ENCODE measurements at places on chromosomes 16 and 17.

DNA sequence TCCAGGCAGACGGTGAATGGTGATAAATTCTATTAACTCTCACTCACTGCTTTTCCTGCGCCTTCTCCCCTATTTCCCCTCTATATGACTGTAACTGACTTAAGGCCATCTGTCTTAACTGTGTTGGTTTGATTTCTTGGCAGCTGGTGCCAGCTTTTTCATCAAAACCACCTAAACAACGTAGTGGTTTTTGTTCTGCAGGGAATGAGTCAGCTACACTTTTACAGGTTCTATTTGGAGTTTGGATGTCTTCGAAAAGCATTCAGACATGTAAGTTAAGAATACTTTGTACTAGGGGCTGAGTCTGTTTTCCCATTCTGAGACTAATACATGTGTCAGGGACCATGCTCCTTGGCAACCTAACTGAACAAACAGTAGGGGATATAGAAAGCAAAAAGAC, 8.5 kb downstream of the REXO5 start:
- DNase-seq: no peak

GRCh38 chr16:47627085-47627639, 166.0 kb downstream of the PHKB start:
- no peak for DNase-seq

DNA sequence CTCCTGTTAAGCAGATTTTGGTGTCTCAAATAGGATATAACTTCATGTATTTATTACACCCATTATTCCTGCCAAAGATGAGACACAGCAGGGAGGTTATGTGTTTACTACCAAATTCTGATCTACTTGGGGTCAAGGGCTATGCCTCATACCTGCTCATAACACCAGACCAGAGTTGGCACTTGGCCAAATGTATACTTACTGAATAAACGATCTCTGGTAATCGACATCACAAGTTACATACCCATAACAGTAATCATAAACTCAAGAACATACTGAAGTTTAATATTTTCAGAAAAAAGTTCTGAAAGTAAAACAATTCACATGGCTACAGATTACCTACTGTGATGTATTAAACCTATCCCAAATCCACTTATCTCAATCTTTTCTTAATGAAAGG, 2.9 kb downstream of the TMEM170A start:
- no peak for DNase-seq

- DNase-seq: no peak
Measured at GRCh38 chr16:59405802-59406201, 671.7 kb upstream of the GOT2 start.

GRCh38 chr17:65294181-65294719, 157.1 kb downstream of the RGS9 start:
- DNase-seq: peak; percentile 12

GRCh38 chr16:72324578-72324977, 152.6 kb upstream of the PMFBP1 start:
- DNase-seq: no peak

- DNase-seq: no peak
Measured at GRCh38 chr17:43601280-43602039, 55.3 kb upstream of the ETV4 start.

DNA sequence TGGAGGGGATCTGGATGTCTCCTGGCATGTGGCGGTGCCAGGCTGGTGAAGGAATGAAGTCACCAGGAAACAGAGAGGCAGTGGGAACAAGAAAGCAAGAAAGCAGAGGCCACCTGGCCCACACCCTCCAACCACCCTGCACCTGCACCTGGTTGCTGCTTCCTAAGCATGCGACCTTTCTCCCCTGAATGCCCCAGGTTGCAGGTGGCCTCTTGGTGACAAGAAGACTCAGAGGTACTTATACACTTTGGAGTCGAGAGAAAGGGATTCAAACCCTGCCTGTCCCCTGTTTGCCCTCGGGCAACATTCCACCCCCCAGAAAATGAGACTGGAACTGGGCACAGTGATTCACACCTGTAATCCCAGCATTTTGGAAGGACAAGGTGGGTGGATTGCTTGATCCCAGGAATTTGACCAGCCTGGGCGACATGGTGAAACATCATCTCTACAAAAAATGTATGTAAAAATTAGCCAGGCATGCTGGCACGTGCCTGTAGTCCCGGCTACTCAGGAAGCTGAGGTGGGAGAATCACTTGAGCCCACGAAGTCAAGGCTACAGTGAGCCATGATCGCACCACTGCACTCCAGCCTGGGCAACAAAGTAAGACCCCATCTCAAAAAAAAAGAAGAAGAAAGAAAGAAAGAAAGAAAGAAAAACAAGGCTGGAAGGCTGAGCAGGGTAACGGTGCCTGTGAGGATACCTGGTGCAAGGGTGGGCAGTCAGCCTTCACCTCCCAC, 34.6 kb upstream of the TNRC6C start:
- DNase-seq: no peak

DNA sequence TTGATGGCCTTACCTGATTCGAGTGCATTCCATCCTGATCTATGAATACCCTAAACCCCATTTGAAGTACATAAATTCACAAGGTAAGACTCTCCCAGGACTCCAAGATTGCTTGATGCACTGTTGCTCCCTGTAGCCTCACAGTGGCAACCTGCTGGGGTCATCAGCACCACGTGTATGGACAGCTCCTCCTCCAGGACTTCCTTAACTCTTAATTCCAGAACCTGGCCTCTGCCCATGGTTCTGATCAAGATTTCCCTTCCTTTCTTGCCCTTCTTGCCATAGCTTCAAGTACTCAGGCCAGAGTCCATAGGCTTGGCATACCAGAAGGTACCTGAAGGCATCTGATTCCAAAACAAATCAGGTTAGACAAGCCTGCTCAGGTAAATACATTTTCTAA, 34.0 kb upstream of the NLK start:
- no peak for DNase-seq

DNA sequence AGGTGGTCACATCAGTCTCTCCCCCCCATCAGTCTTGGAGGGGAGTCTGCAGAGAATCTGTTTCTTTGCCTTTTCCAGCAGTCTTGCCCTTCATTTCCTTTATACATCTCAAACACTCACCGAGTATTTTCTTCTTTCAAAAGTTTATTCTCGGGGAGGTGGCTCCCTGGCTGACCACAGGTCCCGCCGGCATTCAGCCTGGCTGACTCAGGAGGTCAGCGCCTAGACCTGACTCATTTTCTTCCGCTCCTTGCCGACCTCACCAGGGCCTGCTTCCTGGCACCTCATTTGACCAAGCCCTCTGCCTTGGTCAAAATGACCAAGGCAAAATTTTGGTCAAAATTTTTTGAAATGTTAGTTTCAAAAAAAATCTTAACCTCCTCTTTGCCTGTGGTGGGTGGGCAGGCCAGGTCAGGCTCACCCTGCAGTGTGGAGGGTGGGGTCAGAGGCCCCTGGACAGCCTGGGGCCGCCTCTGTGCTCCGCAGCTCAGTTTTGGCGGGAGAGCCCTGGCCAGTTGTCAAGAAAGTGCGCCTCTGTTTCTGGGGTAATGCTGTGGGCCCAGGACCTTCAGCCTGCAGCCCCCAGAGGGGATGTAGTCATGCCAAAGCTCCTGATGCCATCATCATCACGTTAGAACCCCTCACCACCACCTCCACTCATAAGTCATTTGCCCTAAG, 165.6 kb downstream of the SPECC1 start:
- no peak for DNase-seq

GRCh38 chr16:86618431-86619238, 40.3 kb downstream of the FOXL1 start:
- DNase-seq: no peak

GRCh38 chr16:89224665-89225064, 7.2 kb downstream of the ZNF778 start:
- no peak for DNase-seq

- DNase-seq: no peak
Measured at GRCh38 chr16:48247311-48247710, at the start of gene ABCC11. Gene ABCC11 (minus strand): TSS chr16:48247539. CDS start chr16:48231921, 15,618 bp downstream.

GRCh38 chr16:5865236-5865635, 767.6 kb upstream of the EEF2KMT start:
- no peak for DNase-seq

DNA sequence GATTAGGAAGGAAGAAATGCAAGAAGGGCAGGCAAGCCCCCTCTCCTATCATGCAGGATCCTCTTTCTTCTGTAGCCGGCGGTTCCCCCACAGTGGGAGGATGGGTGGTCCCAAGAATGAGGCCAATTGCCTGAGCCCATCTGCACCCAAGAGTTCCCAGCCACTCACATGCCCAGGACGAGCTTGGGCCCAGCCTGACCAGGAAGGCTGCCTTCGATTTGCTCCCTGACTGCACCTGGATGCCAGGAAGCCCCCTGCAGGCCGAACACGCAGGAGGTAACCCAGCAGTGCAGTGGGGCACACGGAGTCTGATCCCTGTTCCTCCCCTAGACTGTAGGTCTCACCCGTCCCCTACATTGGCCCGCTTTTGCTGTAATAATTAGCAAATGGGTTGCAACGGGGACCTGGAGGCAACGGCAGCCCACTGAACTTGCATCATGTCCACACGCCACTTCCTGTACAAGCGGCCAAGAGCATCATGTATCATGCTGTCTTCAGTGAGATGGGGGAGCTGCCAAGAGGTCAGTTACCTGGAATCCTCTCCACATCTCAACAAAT, 67.5 kb downstream of the AMFR start:
- no peak for DNase-seq

DNA sequence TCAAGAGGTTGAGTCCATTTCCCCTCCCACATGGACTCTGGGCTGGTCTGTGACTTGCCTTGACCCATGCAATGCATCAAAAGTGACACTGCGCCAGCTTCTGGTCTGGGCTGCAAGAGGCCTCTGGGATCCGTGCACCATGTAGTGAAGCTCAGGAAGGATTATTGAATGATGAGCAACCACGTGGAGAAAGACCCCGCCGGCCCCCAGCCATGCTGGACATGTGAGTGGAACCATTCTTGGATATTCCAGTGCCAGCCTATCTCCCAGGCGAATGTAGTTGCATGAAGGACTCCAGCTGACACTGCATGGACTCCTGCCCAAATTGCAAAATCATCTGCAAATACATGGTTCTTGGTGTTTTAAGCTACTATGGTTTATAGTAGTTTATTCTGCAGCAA, 7.6 kb upstream of the ALOX15B start:
- no peak for DNase-seq

DNA sequence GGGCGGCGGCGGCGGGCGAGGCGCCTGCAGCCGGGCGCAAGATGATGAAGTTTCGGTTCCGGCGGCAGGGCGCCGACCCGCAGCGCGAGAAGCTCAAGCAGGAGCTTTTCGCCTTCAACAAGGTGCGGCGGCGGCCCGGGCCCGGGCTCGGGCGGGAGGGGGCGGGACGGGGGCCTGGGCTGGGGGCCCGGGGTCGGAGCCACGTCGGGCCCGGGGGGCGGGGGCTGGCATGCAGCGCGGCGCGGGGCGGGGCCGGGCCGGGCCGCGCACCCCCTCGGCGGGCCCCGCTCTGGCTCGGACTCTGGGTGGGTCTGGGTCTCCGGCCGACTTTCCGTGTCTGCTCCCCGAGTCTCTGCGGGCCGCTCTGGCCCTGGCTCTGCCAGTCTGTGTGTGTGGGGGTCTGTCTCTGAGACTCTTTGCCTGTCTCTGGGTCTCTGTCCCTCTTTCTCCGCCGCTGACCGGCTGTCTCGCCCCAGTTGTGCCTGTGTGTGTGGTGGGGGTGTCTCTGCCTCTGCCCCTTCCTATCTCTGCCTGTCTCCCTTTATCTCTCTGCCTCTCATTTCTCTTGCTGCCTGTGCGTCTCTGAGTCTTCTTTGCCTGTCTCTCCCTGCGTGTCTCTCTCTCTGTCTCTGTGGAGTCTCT, 328 bp downstream of the LLGL1 start:
- DNase-seq: no peak

DNA sequence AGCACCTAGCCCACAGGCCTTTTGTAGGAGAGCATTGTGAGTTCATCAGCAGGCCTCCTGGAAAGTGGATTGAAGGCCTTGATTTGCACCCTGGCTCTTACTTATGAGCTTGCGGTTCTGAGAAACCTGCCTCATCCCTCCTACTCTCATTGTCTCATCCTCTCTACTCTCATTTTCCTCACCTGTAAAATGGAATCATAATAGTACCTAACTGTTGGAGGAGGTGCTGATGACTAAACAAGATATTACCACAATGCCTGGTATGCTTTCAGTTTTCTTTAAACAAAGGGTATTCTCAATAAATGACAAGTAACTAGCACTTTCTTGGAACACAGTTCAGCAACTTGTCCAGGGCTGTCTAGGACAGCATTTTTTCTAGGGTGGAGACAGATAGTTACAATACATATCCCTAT, 243.1 kb upstream of the MAF start:
- no peak for DNase-seq

DNA sequence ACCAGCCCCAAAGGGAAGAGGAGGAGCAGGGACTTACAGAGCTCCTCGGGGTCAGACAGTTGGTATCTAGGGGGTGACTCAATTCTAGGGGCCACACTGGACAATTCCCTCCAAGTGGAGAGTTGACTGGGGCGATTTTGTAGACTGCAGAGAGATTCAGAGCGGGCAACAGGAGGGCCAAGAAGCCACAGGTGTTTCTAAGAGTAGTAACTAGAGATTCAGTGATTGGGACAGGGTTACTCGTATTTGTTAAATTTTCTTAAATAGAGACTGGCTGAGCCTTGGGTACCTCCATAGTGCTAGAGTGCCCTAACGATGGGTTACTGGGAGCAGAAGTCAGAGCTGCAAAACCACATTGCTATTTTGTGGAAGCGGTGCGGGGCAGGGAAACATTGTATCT, 3.3 kb upstream of the INPP5K start:
- no peak for DNase-seq

DNA sequence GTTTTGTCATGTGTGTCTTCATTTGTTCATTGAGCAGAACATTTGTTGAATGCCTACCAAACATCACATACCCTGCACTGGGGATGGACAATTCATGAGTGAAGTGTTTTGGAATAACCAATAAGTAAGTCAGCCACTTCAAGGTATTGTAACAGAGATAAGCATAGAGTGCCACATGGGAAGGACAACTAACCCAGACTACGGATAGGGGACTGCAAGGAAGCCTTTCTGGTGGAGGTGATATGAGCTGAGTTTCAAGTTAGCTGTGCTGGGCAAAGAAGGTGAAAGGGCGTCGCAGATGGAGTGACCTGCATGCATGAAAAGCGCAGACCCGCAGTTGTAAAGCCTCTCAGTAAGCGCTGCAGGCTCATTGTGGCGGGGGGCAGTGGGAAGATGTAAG, 78.8 kb downstream of the TNRC6C start:
- DNase-seq: no peak

- peak; percentile 52 for DNase-seq
Measured at GRCh38 chr17:78986649-78987328, 7.1 kb upstream of the LGALS3BP start.

DNA sequence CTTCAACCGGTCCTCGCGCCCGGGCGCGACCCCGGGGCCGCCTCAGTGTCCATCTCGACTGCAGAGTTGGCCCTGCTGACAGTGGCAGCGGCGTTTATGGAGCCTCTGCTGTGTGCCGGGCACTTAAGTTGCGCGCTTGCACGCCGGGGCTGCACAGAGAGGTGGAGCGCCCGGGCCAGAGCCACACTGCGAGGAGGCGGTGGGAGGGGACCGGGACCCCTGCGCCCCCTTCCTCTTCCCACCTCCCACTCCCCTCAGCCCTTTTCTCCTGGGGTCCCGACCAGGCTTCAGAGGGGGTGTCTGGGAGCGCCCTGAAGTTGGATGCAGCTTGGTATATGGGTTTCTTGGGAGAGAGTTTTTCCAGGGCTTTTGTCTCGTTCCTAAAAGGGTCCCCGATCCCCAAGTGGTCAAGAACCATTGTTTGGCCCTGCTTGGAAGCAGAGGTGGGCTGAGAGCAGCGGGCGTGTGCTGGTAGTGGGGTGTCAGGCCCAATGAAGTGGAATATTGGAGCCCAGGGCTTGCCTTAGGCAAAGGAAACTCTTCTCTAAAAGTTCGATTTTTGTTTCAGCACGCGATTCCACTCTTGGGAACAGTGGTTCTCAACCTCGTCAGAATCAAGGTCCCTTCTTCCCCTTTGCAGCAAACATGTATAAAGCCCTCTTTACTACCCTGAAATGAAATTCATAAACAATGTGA, 605 bp downstream of the MRTFB start:
- DNase-seq: no peak

- DNase-seq: no peak
Measured at GRCh38 chr16:59881376-59881775, 1147.3 kb upstream of the GOT2 start.
